ENCODE measurements at places on chromosomes 5 and 9. TPM values are rescaled to one million over a fixed set of nuclear protein-coding genes. Genes with fewer than 3 reads are reported as not detected.

GRCh38 chr5:97728920-97729319 is 545.9 kb upstream of the RIOK2 start:
- H3K4me3 ChIP-seq = no peak overlapping the region
- H3K27ac ChIP-seq = no peak overlapping the region
- no peak for DNase-seq
- no peaks in the 10 kb centered on the region for H3K27me3 ChIP-seq
- no peaks in the 10 kb centered on the region for H3K36me3 ChIP-seq

DNA sequence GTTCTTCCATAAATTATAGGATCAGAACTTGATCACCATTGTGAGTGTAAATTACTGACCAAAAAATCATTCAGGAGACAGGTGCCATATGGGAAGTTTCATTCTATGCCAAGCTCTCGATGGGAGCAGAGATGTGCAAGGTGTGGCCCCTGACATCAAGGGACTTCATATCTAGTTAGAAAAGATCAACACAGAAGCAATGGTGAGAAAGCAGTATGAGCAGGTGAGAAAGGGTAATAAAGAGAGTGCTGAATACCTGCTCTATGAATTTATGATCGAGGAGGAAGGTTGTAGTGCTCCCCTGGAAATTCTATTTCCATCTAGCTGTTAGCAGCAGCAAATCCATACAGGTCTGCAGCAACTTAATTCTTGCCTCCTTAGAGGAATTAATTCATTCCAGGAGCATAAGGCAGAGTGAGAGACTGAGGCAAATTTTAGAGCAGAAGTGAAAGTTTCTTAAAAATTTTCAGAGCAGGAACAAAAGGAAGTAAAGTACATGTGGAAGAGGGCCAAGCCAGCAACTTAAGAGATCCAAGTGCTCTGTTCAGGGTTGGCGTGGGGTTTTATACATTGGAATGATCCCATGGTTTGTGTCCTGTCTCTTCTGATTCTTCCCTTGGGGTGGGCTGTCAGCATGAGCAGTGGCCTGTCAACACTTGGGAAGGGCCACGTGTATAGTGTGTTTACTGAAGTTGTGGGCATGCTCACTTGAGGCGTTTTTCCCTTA is 181.8 kb downstream of the SAXO1 start:
- no peaks in the 10 kb centered on the region for H3K4me1 ChIP-seq
- H3K36me3 ChIP-seq = no peaks in the 10 kb centered on the region
- H3K4me3 ChIP-seq = no peak overlapping the region
- no peak overlapping the region for H3K27ac ChIP-seq

- peaks cover 31% of the 10 kb centered on the region for H3K4me1 ChIP-seq
- H3K27ac ChIP-seq = peak overlapping the region; percentile 56
- peak overlapping the region; percentile 74 for H3K4me3 ChIP-seq
- no peak for DNase-seq
- no peaks in the 10 kb centered on the region for H3K36me3 ChIP-seq
Measured at GRCh38 chr5:139764886-139765408, 30.7 kb upstream of the PSD2 start.

DNA sequence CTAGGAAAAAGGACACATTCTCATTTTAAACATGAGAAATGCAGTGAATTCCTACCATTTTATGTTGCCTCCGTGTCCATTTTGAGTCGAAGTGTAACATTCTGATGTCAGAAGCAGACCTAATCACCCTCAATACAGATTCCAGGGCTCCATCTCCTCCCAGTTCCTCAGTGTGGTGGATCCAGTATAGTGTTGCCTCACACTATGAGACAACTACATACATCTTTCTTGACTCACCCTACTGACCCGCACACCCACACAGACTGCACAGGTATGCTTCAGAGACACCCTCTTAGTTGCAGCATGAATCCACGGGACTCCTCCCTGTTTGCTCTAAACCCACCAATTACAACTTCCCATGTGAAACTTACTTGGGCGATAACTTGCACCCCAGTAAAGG is 564.9 kb downstream of the SEMA5A start:
- no peak overlapping the region for H3K4me3 ChIP-seq
- no peaks in the 10 kb centered on the region for H3K27me3 ChIP-seq
- no peak for DNase-seq

Gene BHMT2
- total RNA-seq = not detected

Gene ECSCR
- not detected for total RNA-seq

DNA sequence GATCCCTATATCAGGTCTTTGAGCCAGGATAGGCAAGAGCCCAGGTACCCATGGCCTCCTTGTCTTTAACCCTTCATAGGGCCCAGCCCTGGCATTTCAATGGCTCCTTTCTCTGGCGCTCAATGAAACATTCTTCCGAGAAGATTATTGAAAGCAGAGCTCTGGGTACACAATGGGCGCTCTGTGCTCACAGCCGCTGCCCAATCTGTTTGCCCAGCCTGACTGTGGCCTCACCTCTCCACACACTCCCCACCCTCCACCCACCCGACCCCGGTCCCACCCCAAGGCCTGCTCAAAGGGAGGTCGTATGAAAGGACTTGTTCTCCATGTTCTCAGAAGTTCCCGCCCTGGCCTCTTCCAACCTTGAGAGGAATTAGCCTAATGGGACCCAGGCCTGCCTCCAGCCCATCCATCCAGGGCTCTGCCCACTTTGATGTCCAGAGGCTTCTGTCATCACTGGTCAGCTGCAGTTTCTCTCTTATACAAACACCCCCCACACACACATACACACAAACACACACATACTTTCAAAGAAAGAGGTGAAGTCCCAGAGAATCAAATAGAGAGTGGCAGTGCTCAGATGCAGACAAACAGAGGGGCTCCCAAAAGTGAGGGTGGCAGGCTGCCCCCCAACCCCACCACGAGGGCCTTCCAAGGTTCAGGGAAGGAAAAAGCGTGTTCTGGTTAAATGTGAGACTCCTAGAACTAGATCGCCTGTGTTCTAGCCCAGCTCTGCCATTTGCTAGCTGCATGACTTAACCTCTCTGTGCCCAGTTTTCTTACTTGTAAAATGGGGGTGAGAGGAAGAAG is 5.1 kb upstream of the ARSI start:
- no peaks in the 10 kb centered on the region for H3K36me3 ChIP-seq
- H3K27me3 ChIP-seq = peaks cover 24% of the 10 kb centered on the region
- no peak for DNase-seq
- H3K4me3 ChIP-seq = no peak overlapping the region
- H3K27ac ChIP-seq = no peak overlapping the region

GRCh38 chr5:17991775-17992174 is 357.5 kb downstream of the TAF11L14 start:
- no peaks in the 10 kb centered on the region for H3K27me3 ChIP-seq
- no peak overlapping the region for H3K4me3 ChIP-seq
- no peaks in the 10 kb centered on the region for H3K4me1 ChIP-seq
- DNase-seq = no peak

DNA sequence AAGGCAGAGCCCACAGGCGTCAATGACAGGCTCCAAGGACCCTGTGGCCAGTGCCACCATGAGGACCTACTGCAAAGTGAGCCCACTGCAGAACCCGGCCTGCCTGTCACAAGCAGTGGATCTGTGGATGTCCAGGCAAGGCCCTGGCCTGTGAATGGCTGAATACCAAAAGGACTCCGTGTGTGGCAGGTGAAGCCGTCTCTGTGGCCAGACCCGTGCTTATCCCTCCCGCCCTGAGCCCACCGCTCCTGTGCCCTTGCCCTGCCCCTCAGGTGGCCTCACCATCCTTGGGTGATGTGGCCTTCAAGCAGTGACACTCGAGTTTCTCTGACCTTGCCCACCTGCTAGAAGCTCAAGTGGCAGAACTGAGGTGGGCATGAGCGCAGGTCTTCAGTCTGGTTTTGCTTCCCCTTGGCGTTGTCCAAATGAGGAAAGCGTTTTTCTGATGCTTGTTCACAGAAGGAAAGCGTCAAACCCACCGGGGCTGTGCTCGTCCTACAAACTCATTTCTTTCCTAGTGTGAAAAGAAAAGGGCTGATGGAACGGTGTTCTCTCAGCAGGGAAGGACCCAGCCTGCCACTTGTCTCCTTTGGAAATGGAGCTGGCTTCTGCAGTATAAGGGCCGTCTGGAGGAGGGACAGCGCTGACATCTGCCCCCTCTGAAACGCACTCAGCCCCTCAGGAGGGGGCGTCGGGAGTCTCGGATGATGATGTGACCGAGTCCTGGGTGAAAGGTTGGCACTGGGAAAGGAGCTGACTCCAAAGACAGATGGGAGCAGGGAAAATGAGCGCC is 377.7 kb upstream of the IRX4 start:
- no peaks in the 10 kb centered on the region for H3K36me3 ChIP-seq
- no peak overlapping the region for H3K4me3 ChIP-seq
- DNase-seq = no peak
- no peaks in the 10 kb centered on the region for H3K27me3 ChIP-seq
- no peak overlapping the region for H3K27ac ChIP-seq

DNA sequence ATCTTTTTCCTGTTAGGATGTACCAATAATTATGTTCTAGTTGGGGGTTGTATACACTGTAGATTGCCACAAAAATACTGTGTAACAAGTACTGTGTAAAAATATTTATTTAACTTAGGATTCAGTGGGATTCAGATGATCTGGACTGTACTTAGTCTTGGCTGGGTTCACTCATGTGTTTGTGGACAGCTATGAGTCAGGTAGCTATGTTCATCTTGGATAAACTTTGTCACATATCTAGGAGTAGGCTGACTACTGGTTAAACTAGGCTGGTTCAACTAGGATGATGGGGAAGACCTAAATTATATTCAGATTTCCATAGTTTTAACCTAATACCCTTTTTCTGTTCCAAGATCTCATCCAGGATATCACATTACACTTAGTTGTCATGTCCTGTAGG is 32.1 kb upstream of the TNFSF15 start:
- peaks cover 33% of the 10 kb centered on the region for H3K27me3 ChIP-seq
- no peak for DNase-seq
- no peaks in the 10 kb centered on the region for H3K4me1 ChIP-seq

Data from activated B cell treated with CpG ODN at 0.5 μM for 24 hours (primary cell).